ENCODE measurements at places on chromosomes 4 and X. TPM values are rescaled to one million over a fixed set of nuclear protein-coding genes. Genes with fewer than 3 reads are reported as not detected.

The GAGE12E gene
- not detected for polyA plus RNA-seq

The MAOA gene
- polyA plus RNA-seq = not detected

The TMEM47 gene
- polyA plus RNA-seq = not detected

The SLC26A1 gene
- polyA plus RNA-seq = 0.70 TPM

The F8A3 gene
- 2.5 TPM for polyA plus RNA-seq

The ARR3 gene
- polyA plus RNA-seq = not detected

The RBM10 gene
- polyA plus RNA-seq = 36.0 TPM

Measured in IgD-negative memory B cell (primary cell).